ENCODE measurements at places on chromosomes 3 and 15.

GRCh38 chr15:48899793-48900192 is 21.9 kb downstream of the EID1 start:
- DNase-seq, result no peak

GRCh38 chr15:72358650-72359171 is 17.1 kb downstream of the HEXA start:
- DNase-seq, result no peak

- no peak for DNase-seq
Measured at GRCh38 chr3:124229420-124229819, 237.5 kb upstream of the ROPN1 start.

GRCh38 chr15:33115191-33115861 is 79.2 kb downstream of the FMN1 start:
- no peak for DNase-seq

DNA sequence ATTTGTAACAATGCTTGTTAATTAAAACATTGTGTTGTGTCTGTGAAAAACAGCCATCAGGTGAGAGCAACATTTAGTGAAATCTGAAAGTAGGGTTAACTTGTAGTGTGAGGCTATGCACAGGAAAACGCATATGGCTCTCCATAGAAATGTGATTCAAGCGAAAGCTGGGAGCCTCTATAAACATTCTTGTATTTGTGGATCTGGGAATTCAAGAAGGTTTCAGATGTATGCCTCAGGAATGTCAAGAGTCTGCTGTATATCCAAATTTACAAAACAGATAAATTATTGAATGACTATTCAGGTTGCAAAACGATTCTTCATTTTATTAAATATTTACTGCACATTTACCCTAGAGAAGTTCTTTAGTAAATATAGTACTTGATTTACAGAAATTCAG is 166.0 kb downstream of the THSD4 start:
- DNase-seq, result no peak

DNA sequence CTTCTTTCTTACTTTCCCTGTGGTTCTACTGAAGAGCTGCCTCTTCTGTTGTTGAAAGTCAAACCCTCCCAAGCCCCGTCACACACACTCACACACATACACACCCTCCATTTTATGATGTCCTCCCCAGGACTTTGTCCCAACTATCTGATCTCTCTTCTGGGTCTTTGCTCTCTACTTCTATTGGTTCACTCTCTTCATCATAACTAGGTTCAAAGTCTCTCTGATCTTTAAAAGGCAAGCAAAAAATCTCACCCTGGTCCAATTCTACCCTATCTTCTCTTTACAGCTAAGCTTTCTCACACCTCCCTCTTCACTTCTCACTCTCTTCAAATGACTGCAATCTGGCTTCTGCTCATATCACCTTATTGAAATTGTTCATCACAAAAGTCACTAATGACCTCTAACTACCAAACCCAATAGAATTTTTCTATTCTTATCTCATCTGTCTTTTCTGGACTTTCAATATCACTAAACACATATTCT is 34.8 kb downstream of the LRRFIP2 start:
- DNase-seq, result no peak

DNA sequence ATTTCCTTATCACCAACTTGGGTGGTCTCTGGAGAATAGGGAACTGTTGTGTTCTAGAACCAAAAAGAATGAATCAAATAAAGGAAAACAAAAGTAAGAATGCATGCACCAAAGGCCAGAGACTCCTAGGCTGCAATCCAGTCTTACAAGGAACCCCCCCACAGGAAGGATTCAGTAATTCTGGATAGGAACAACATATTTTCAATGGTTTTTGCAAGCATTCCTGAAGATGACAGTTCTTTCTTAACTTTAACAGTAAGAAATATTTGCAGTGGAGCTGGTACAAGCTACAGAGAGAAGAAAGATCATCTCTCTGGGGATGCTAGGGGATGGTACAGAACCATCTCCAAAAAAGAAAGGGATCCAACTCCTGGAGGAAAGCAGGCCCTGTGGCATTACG is 116.2 kb upstream of the CHRM5 start:
- no peak for DNase-seq

- DNase-seq, result no peak
Measured at GRCh38 chr3:126351086-126351770, 6.0 kb downstream of the KLF15 start.

- DNase-seq, result no peak
Measured at GRCh38 chr3:139638518-139638917, 39.3 kb downstream of the NMNAT3 start.

GRCh38 chr3:57065588-57065987 is 5.1 kb downstream of the SPATA12 start:
- no peak for DNase-seq

GRCh38 chr3:197465197-197465995 is 90.4 kb downstream of the BDH1 start:
- DNase-seq, result no peak

DNA sequence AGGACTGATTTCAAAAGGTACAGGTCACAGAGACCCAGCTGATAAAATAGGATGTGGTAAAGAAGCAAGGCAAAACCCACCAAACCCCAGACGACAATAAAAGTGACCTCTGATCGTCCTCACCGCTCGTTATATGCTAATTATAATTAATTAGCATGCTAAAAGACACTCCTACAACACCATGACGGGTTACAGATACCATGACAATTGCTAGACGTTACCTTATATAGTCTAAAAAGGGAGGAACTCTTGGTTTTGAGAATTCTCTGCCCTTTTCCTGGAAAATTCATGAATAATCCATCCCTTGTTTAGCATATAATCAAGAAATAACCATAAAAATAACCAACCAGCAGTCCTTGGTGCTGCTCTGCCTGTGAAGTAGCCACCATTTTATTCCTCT is 74.7 kb upstream of the MB21D2 start:
- no peak for DNase-seq

DNA sequence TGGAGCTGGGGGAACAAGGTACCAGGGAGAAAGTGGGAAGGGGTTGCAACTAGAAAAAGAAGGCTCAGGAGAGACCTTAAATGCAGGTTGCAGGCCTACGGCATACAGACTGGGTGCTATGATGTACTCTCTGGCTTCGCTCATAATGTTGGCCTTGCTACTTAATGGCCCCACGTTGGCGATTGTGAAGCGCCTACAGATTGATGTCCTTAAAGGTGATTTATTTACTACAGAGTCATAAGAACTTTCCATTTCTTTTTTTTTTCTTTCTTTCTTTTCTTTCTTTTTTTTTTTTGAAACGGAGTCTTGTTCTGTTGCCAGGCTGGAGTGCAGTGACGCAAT is 25.4 kb downstream of the ZBTB38 start:
- DNase-seq, result no peak

DNA sequence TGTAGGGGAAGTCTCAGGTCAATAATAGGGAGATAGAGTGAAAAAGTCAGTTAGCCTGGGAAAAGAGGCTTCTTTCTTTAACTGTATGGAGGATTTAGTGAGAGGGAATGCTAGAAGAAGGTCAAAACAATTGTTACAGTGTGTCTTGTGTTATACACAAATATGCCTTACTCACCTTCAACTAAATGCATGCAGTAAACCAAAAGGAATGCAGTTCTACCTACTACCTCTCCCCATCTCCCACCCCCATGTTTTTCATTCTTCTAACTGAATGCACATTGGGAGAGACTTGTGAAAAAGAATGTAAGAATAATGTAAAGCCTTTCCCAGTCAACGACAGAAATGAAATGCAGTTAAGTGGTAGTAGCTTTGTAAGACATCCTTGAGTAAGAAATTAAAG is 33.8 kb downstream of the CCDC66 start:
- DNase-seq, result no peak

- DNase-seq, result no peak
Measured at GRCh38 chr3:126665959-126666657, 11.2 kb upstream of the TXNRD3 start.

GRCh38 chr15:41957021-41957897 is 15.1 kb downstream of the EHD4 start:
- no peak for DNase-seq

DNA sequence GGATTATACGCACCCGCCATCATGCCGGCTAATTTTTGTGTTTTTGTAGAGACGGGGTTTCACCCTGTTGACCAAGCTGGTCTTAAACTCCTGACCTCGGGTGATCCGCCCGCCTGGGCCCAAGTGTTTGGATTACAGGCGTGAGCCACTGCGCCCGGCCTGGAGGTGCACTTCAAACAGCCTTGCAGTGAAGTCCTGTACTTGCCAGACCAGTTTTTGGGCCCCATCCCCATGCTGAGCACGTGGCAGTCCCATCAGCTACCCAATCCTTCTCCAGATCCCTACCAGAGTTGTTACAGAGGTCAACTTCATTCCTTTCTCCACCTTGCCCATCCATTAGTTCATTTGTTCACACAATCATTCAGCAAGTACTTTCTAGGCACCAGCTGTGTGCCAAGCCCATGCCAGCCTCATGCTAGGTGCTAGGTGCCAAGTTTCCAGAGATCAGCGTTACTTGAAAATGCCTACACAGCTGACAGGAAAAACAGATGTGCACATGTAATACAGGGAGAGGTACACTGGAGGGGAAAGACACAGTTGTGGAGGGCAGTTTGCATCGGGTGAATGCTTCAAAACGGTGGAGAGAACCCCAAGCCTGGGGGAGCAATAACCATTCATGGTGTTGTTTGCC is 2.2 kb downstream of the DNAH1 start:
- no peak for DNase-seq

GRCh38 chr3:175149675-175150074 is 290.5 kb downstream of the NAALADL2 start:
- no peak for DNase-seq

- no peak for DNase-seq
Measured at GRCh38 chr3:120710369-120710768, 28.3 kb upstream of the HGD start.

DNA sequence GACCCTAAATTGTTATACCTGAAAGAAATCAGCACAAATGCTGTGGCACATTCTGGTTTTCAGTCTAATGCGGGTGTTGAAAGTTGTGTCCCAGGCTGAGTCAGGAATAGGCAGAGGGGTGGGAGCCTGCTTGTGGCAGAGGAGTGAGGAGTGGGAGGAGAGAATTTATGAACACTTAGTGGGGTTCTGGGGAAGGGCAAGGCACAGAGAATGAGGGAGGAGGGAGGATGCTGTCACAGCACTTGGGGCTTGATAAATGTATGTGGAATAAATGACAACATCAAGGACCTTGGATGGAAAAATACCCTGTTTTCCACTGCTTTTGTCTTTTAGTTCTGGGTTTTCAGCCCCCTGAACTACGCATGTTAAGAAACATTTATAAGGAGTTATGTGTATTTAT is 49.3 kb downstream of the ZNF621 start:
- DNase-seq, result no peak

GRCh38 chr15:66025015-66025452 is 155.7 kb downstream of the RAB11A start:
- no peak for DNase-seq

- DNase-seq, result no peak
Measured at GRCh38 chr3:160016972-160017371, 28.3 kb downstream of the IL12A start.

DNA sequence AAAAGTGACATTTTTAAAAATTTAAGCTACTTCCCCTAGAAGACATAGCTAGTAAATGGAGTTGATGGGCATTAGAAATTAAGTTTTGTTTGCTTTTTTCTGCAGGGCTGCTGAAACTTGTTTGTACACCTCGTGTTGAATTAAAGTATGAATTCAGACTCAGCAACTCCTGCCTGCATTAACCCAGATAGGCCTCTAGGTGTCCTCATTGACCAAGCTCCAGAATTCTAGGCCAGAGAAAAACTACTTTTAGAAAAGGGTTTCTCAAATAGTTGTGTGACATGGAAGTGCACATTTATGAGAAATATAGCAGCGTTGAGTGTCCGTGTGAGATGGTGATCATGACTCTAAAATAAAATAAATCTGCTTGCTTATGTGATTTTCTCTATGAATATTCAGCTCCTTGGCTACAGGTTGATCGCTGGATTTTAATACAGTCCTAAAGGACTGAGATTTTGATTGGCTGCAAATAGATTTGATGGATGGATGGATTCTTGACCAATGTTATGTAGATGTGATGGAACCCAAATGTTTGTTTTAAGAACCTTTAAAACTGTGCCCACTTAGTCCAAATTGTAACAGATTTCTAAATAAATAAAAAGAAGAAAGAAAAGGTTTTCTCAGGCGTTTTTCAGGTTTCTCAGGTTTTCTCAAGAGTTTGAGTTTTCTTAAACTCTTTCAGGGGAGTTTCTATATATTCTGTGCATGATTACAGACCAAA is 39.4 kb upstream of the LMOD3 start:
- DNase-seq, result no peak

GRCh38 chr3:185552358-185552877 is at the start of gene LIPH:
Gene LIPH, minus strand, starts transcription at chr3:185552588. Its CDS starts 117 bp downstream, at chr3:185552471.
- no peak for DNase-seq

DNA sequence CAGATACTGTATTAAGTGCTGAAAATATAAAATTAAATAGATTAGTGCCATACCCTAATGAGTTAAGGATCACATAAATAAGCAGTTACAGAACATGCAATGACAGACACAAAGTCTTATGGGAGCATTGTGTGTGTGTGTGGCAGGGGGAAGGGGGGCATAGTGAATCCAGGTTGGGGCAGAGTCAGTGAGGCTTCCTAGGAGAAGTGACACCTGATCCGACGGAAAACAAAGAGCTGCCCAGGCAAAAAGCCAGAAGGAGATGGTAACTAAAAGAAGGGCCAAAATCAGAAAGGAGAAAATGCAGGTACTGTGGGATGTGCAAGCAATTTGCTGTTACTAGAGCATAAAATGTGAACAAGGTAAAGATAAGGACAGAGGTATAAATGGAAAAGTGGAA is 80.1 kb upstream of the CHRM5 start:
- peak; percentile 31 for DNase-seq

DNA sequence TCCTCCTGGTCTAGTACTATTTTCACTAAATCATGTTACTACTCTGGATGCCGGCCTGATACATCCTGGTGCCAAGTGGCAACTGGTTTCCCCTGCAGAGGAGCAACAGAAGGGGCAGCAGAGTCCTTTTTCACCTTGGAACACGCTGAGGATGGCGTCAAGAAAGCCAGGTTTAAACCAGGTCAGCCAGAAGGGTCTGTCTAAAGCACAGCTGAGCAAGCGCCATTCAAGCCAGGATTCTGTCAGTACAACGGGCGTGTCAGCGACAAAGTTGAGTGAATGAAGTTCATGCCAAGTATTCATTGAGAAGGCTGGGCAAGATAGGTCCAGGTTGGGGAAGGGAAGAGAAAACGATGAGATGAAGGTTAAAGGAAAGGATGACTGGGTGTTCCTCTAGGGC is 88.2 kb downstream of the FBN1 start:
- DNase-seq, result no peak

GRCh38 chr3:47365213-47366153 is 15.3 kb upstream of the PTPN23 start:
- no peak for DNase-seq

DNA sequence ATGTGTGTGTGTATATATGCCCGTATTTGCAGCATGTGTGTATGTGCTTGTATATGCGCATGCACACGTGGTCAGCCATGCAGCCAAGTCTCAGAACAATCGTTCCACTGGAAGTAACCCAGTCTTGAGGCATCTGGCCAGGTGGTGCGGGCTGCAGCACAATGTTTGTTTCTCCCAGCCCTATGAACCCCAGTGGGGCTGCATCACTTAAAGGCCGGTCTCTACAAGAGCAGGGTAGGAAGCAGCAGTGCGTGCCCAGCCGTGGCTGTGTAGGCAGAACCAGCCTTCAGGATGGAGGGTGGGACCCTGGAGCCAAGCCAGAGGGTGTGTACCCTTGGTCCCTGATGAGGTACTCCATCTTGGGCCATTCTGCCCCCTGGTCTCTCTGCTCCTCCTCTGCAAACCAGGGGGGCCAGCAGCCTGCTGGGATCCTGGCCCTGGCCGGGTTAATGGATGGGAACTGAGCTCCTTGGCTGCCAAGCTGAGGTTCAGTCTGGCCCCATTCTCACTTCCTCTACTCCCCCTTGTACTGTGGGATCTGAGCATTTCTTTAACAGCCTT is 11.8 kb downstream of the KLF13 start:
- no peak for DNase-seq

Measured in renal cortex interstitium (tissue), 15 donors.